ENCODE measurements at places on chromosomes 16 and 17. TPM values are rescaled to one million over a fixed set of nuclear protein-coding genes. Genes with fewer than 3 reads are reported as not detected.

- H3K36me3 ChIP-seq = peaks cover 4% of the 10 kb centered on the region
- no peak for DNase-seq
- H3K4me3 ChIP-seq = no peak overlapping the region
- H3K4me1 ChIP-seq = peaks cover 24% of the 10 kb centered on the region
- H3K27ac ChIP-seq = no peak overlapping the region
- no peaks in the 10 kb centered on the region for H3K27me3 ChIP-seq
Observed at GRCh38 chr17:3973495-3974137, 9.4 kb upstream of the ATP2A3 start.

GRCh38 chr17:16913463-16913862, 58.5 kb downstream of the TNFRSF13B start:
- H3K27ac ChIP-seq = no peak overlapping the region
- H3K4me3 ChIP-seq = no peak overlapping the region
- no peak for DNase-seq
- H3K4me1 ChIP-seq = peaks cover 13% of the 10 kb centered on the region
- no peaks in the 10 kb centered on the region for H3K36me3 ChIP-seq

DNA sequence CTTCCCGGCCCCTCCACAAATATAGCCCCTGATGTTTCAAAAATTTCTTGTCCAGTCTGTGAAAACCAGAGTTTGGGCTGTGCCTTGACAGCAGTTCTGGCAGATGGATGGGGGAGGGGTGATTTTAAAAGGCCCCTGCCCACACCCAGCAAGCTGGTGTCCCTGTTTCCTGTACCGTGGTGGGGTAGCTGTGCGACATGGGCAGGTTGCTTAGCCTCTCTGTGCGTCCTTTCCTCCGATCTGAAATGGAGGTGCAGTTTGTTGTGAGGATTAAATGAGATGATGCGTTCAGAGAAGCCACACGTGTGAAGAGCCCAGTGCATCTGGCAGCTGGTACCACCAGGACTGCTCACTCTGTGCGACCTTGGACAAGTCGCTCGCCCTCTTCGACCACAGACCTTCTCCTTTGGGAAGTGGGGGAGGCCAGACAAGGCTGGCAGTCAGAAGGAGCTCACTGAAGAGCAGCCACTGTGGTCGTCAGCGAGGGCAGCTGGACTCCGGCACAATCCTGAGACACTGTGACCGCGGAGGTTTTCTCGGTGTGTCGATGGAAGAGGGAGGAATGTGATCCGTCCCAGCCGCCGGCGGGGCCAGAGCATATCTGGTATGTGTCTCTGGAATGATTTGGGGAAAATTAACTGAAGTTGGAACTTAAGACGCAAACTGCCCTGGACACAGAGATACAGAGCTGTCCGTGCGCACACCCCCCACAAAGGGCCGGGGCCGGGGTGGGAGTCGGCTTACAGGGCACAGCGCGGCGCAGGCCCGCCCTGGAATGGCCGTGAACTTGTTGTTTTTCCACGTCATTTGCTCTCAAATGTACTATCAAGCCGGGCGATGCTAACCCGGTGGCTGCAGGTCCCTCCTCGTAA, 721 bp upstream of the WFIKKN2 start:
- no peaks in the 10 kb centered on the region for H3K27me3 ChIP-seq
- no peaks in the 10 kb centered on the region for H3K36me3 ChIP-seq
- 0 out of 2 replicates have a peak overlapping the region, but pooled peaks have one; percentile 15 for H3K27ac ChIP-seq

TSNAXIP1 gene
- 0.41 TPM for total RNA-seq

GRCh38 chr17:31788956-31789355, 70.1 kb downstream of the COPRS start:
- no peaks in the 10 kb centered on the region for H3K4me1 ChIP-seq
- H3K36me3 ChIP-seq = no peaks in the 10 kb centered on the region
- H3K27me3 ChIP-seq = no peaks in the 10 kb centered on the region
- H3K27ac ChIP-seq = peak overlapping the region; percentile 24
- H3K4me3 ChIP-seq = no peak overlapping the region
